ENCODE measurements at places on chromosomes 16 and 17. TPM values are rescaled to one million over a fixed set of nuclear protein-coding genes. Genes with fewer than 3 reads are reported as not detected.

CSH2 gene
- total RNA-seq, result not detected

CALB2 gene
- total RNA-seq, result 190 TPM

PER1 gene
- 316 TPM for total RNA-seq

HOXB5 gene
- total RNA-seq, result 2.0 TPM

ANKFN1 gene
- total RNA-seq, result 1.3 TPM

BORCS6 gene
- 5.8 TPM for total RNA-seq

HSD11B2 gene
- total RNA-seq, result 0.71 TPM

SLFN5 gene
- total RNA-seq, result 74.8 TPM

ATP2A1 gene
- 0.48 TPM for total RNA-seq

CTRB2 gene
- total RNA-seq, result 4.1 TPM

WFIKKN1 gene
- total RNA-seq, result 0.55 TPM

GRIN2A gene
- 0.74 TPM for total RNA-seq

PTGES3L gene
- total RNA-seq, result not detected

AFMID gene
- total RNA-seq, result 19.7 TPM

ITGB4 gene
- total RNA-seq, result 13.9 TPM

CSH1 gene
- not detected for total RNA-seq

CCL17 gene
- not detected for total RNA-seq

DYNLL2 gene
- 32.2 TPM for total RNA-seq

VASN gene
- 26.6 TPM for total RNA-seq

CDH3 gene
- total RNA-seq, result 0.51 TPM

SYNGR3 gene
- total RNA-seq, result not detected

GRB7 gene
- 0.29 TPM for total RNA-seq

SLX1A gene
- 25.2 TPM for total RNA-seq

UNC13D gene
- total RNA-seq, result 12.8 TPM

WFDC1 gene
- 1.4 TPM for total RNA-seq

SLC6A2 gene
- 0.64 TPM for total RNA-seq

CRYBA1 gene
- total RNA-seq, result not detected

MT1M gene
- 367 TPM for total RNA-seq

TLCD3A gene
- 11.5 TPM for total RNA-seq

ZSCAN10 gene
- not detected for total RNA-seq

FADS6 gene
- not detected for total RNA-seq

MT4 gene
- total RNA-seq, result not detected

PERCC1 gene
- 0.35 TPM for total RNA-seq

TMEM114 gene
- not detected for total RNA-seq
